ENCODE measurements at places on chromosomes 6 and 20.

- DNase-seq = no peak
These were observed 59.6 kb upstream of the EMILIN3 start for GRCh38 chr20:41426086-41426830.

DNA sequence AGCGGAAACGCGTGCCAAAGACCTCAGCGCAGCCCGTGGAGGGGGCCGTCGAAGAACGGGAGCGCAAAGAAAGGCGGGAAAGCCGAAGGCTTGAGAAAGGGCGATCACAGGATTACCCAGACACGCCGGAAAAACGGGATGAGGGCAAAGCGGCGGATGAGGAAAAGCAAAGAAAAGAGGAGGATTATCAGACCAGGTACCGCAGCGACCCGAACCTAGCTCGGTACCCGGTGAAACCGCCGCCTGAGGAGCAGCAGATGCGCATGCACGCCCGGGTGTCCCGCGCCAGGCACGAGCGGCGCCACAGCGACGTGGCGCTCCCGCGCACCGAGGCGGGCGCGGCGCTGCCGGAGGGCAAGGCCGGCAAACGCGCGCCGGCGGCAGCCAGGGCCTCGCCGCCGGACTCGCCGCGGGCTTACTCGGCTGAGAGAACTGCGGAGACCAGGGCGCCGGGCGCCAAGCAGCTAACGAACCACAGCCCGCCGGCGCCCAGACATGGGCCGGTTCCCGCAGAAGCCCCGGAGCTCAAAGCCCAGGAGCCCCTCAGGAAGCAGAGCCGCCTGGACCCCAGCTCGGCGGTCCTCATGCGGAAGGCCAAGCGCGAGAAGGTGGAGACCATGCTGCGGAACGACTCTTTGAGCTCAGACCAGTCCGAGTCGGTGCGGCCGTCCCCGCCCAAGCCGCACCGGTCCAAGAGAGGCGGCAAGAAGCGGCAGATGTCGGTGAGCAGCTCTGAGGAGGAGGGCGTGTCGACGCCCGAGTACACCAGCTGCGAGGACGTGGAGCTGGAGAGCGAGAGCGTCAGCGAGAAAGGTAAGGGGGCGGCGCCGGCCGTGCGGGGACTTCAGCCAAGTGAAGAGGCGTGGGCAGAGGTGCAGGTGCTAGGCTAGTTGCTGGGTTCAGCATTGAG is 296.2 kb downstream of the RIMS1 start:
- DNase-seq = no peak

GRCh38 chr6:22302838-22303237 is 6.0 kb upstream of the PRL start:
- no peak for DNase-seq

- DNase-seq = no peak
These were observed 226.0 kb upstream of the CDYL start for GRCh38 chr6:4550227-4550597.

- no peak for DNase-seq
These were observed 65.9 kb downstream of the DLL1 start for GRCh38 chr6:170224694-170225660.

GRCh38 chr20:47662483-47663353 is 122.6 kb downstream of the SULF2 start:
- DNase-seq = no peak

DNA sequence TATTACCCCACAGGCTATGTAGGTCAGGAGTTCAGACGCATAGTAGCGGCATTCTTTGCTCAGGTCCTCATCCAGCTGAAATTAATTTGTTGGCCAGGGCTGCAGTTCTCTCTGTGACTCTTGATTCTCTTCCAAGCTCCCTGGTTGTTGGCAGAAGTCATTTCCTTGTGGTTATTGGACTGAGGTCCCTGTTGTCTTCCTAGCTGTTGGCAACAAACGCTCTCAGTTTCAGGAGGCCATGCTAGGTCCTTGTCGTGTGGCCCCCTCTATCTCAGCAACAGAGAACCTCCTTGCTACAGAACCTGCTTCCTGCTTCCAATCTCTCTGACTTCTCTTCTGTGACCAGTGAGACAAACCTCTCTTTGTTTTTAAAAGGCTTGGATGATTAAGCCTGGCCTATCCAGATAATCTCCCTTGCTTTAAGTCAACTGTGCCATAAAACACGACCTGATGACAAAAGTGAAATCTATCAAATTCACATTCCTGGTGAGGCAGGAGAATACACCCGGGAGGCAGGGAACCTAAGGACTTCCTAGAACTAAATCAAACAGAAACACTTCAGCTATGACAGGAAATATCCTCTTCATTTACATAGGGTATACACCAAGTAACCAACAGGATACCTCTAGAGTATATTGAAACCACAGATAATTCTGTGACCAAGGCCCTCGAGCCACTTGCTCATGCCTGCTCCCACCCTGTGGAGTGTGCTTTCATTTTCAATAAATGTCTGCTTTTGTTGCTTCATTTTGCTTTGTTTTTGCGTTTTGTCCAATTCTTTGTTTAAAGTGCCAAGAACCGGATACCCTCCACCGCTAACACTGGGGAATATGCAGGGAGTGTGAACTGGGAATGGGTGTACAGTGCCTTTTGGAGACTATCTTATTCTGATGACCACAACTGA is 196.0 kb downstream of the BTBD3 start:
- no peak for DNase-seq

GRCh38 chr6:53029257-53029656 is 34.2 kb upstream of the GSTA4 start:
- DNase-seq = no peak

DNA sequence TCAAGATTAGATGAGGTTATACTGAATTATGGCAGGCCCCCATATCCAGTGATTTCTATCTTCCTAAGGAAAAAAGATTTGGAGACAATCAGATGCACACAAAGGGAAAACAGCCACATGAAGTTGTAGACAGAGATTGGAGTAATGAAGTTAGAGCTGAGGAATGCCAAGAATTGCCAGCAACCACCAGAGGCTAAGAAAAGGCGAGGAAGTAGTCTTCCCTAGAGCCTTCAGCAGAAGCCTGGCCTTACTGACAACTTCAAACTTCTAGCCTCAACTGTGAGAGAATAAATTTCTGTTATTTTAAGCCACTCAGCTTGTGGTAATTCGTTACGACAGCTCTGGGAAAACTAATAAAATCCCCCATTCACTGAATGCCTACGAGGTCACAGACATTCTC is 473.9 kb downstream of the COL12A1 start:
- DNase-seq = no peak

GRCh38 chr6:163720460-163721235 is 306.1 kb downstream of the QKI start:
- no peak for DNase-seq

- no peak for DNase-seq
These were observed 27.6 kb upstream of the MRPS18A start for GRCh38 chr6:43715056-43715788.

GRCh38 chr6:165519316-165519715 is 143.7 kb downstream of the PDE10A start:
- no peak for DNase-seq

DNA sequence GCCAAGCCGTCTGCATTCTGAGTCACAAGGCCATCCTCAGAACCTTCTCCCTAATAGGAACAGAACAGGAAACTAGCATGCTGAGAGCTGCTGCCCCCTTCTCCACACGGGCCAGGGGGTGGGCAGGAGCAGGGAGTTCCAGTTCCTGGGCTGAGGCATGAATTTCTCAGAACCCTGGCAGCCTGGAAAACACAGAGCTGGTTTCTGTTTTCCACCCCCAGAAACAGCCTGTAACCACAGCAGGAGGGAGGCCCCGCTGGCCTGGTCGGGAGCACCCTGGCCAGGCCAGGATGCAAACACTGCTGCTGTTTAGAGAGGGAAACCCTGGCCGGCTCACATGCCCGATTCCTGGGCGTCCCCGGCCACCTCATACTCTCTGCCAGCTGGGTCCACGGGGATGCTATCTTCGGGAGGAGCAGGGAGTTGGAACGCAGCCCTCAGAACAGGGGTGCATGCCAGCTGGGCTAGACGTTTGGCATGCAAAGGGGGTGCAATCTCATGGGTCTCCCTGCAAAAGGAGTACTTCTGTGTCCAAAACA is 130.1 kb downstream of the NFATC2 start:
- DNase-seq = no peak

DNA sequence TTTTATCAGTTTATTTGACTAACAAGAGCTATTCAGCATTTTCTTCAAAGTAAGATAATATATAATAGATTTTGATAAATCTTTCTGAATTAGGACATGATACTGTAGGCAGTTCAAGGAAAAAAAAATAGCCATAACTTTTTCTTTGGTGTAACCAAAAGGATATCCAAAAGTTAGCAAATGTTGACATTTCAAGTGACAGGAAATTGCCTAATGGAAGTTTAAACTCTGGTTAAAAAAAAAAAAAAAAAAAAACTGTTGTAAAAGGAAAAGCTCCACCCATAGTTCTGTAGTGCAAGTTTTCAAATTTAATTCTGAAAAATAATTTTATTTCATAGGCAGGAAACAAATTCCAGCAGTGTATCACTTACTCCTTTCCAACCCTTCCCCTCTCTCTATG is 18.8 kb downstream of the HEBP2 start:
- DNase-seq = no peak

DNA sequence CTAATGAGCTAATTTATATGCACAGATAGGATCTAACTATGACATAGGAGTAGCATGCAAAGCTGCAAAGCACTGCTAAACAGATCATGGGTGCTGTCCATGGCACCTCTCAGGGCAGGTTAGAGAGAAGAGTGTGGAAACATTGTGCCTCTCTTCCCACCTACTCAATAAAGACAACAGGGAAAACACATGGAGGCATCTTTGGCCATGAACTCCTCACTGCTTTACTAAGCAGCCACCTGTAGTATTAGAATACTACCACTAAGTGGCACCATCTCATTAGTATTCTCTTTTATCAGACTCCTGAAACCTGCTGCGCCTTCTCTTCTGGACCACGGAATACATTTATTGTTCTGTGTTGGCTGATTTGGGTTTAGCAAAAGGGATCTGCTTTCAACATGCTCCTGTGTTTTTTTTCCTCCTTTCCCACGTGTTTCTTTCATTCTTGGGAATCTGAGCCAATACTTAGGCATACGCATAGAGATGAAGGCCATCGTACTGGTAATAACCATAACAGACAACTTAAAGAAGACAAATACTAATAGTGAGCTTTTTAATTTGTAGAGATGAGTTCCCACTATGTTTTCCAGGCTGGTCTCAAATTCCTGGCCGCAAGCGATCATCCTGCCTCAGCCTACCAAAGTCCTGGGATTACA is 9.4 kb upstream of the HDDC2 start:
- no peak for DNase-seq

DNA sequence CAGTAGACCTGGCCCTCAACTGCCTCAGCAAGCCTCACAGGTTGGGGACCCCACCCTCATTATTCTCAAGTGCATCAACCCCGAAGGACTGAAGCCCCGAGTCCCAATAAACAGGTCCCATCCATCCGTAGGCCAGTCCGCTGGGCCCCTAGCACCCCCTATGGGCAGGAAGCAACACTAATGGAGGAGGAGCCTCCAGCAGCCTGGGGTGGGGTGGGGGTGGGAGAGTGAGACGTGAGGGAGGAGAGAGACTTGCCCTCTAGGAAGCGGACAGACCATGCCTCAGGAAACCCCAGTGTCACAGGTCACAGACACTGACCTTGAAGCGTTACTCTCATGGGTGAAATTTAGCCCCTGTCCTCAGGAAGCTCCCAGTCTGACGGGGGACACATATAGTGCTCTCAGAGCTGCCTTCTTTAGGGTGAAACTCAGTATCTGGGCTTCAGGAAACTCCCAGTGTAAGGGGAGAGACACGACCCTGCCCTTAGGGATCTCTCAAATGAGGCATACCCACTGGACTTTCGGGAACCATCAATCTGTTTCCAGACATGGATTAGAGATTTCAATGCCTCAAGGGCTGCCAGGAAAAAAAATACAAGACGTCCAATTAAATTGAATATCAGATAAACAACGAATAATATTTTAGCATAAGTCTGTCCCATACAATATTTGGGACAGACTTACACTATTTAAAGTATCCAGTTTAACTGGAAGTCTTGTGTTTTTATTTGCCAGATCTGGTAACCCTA is 125.8 kb downstream of the MRPL14 start:
- DNase-seq = no peak

DNA sequence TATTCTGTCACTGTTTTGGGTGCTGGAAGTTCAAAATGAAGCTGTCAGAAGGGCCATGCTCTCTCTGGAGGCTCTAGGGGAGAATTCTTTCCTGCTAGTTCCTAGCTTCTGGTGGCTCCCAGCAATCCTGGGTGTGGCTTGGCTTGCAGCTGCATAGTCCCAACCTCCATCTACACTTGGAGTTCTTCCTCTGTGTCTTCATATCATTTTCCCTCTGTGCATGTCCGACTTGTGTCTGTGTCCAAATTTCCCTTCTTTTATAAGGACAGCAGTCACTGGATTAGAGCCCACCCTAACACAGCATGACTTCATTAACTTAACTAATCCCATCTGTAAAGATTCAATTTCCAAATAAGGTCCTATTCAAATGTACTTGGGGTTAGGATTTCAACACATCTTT is 23.3 kb upstream of the ENPP1 start:
- no peak for DNase-seq

- DNase-seq = no peak
These were observed 41.3 kb downstream of the RIN2 start for GRCh38 chr20:19799325-19799724.
